ENCODE measurements at places on chromosomes 5 and 9.
A peak's percentile ranks its signal among the peaks of the same experiment; 100 is the strongest.

- no peak for DNase-seq
Observed at GRCh38 chr9:36258996-36259533, 817 bp upstream of the GNE start.

- no peak for DNase-seq
Observed at GRCh38 chr9:106769331-106769730, 93.6 kb upstream of the ZNF462 start.

DNA sequence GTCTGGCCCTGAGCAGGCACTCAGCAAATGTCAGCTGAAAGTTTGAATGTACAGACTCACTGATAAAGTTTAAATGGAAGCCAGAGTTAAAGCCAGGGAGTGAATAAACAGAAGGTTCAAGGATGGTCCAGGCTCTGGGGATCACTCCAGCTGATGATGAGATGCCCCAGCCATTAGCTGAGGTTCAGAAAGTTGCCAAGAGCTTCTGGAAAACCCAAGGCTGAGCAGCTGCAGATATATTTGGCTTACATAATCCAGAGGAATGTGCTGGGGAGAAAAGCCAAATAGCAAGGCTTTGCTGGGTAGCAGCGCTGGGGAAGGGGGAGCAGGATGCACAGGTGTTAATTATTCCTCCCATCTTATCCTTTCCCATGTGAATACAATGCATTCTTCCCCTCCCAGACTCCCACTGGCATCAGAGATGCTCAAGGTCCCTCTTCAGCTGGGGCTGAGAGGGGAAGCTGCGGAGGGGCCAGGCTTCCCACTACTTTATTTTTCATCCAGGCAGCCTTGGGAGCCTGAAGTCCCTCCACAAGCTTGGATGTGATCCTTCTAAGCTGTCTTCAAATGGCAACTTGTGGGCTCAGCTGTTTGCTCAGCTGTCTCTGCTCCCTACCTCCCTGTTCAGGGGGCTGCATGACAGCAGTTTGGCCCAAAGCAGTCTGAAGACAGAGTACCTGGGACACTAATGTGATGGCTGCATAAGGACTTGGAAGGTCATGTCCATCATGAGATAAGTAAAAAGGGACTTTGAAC is 341.2 kb downstream of the TRIM32 start:
- DNase-seq: no peak

GRCh38 chr5:32506201-32506661 is 61.7 kb upstream of the ZFR start:
- no peak for DNase-seq

GRCh38 chr5:119949426-119949999 is 320.2 kb downstream of the FAM170A start:
- no peak for DNase-seq

- no peak for DNase-seq
Observed at GRCh38 chr5:151023047-151023615, 2.7 kb downstream of the GPX3 start.

DNA sequence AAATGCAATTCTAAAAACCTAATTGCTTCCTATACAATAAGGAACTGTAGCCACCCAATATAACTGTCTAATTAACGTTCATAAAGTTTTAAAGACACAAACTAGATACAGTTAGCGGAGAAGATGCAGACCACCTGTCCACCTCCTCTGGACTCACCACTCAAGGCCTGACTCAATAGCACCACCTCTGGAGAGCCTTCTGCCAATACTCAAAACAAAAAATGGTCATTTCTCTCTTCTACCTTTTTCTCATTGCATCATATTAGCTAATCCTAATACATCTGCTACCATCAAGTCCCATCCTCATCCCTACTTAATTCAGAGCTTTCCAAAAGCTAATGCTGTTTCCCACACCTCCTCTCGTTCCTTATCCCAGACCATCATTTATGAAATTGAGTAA is 159.9 kb downstream of the MLLT3 start:
- DNase-seq: no peak

GRCh38 chr5:67104859-67105258 is 91.7 kb downstream of the CD180 start:
- DNase-seq: no peak

DNA sequence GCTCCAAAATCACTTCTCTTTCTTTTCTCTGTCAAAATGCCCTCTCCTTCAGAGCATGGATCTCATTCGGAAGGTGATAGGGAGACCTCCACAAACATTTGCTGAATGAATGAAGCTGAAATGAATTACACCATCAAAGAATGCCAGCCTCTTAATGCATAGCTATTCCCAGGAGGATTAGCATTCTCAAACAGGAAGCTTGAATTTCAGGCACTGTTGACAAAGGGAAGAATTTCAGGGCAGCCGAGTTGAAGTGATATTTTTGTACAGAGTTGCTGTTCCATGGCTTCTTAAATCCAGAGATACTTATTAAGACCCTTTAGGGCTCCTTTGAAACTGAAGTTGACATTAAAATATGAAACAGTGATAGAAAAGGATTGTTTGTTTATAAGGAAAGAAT is 18.8 kb downstream of the HBEGF start:
- no peak for DNase-seq

DNA sequence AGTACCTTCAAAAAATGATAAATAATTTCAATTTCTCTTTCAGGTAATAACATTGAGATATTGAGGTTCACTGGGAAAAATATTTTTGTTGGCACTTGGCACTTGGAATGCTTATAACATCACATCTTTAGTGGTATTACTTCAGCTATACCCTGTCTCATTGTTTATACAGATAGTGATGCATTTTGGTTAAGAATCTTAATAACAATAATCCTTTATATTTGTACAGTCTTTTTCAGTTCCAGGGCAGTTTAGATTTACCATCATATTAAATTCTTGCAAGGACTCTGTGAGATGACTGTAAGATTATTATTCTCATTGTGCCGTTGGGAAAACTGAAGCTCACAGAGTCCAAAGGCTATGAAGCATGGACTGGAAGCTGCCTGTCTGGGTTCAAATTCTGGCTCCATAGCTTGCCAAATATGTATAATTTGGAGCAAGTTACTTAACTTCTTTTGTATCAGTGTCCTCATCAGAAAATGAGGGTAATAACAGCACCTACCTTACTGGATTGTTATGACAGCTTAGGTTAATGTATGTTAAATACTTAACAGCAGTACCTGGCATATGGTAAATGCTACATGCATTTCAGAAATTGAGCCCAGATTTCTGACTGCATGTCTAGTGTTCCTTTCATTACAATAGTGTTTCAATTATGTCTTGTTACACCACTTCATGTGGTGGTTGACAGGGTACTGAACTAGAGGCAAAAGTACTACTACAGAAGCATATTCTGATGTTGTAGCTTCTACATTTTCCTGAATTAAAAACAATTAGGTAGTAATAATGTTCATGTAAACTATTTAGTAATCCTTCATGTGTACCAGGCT is 272.2 kb downstream of the PLK2 start:
- no peak for DNase-seq

- no peak for DNase-seq
Observed at GRCh38 chr5:75828029-75828428, 110.8 kb upstream of the POC5 start.

GRCh38 chr9:123927625-123928532 is 2.0 kb downstream of the DENND1A start:
- DNase-seq: no peak

GRCh38 chr5:82820961-82821845 is 256.0 kb downstream of the TMEM167A start:
- no peak for DNase-seq

DNA sequence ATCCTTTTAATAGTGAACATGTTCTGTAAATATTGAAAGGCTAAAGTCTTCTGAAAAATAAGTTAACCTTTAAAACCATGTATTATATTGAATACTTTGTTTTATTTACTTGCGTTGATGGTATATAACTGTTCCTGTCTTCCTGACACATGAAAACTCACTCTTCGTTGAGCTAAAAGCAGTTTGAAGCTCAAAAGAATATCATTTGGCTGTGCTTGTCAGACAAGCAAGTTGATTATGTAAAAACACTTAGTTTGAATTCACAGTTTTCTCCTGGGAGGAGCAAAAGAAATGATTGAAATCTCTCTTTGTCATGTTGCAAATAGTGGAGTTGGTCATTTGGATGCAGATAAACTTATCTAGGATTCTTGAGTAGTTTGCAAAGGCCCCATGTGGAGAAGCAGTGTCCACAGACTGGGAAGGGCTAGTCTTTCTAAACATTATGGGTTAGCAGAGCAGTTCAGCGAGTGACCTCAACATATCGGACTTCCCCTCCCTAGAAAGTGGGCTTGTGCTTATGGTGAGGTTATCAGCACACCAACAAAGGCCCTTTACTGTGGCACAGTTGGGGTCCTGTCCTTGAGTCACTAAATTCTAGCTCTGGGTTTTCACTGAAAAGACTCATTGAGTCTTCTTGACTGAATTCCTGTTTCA is 290.4 kb downstream of the CSNK1G3 start:
- DNase-seq: no peak

GRCh38 chr9:38346811-38347210 is 45.7 kb upstream of the ALDH1B1 start:
- DNase-seq: no peak

GRCh38 chr9:81113453-81114124 is 575.8 kb downstream of the TLE1 start:
- DNase-seq: no peak

GRCh38 chr5:151153766-151154272 is 3.8 kb downstream of the ANXA6 start:
- DNase-seq: peak; percentile 78

DNA sequence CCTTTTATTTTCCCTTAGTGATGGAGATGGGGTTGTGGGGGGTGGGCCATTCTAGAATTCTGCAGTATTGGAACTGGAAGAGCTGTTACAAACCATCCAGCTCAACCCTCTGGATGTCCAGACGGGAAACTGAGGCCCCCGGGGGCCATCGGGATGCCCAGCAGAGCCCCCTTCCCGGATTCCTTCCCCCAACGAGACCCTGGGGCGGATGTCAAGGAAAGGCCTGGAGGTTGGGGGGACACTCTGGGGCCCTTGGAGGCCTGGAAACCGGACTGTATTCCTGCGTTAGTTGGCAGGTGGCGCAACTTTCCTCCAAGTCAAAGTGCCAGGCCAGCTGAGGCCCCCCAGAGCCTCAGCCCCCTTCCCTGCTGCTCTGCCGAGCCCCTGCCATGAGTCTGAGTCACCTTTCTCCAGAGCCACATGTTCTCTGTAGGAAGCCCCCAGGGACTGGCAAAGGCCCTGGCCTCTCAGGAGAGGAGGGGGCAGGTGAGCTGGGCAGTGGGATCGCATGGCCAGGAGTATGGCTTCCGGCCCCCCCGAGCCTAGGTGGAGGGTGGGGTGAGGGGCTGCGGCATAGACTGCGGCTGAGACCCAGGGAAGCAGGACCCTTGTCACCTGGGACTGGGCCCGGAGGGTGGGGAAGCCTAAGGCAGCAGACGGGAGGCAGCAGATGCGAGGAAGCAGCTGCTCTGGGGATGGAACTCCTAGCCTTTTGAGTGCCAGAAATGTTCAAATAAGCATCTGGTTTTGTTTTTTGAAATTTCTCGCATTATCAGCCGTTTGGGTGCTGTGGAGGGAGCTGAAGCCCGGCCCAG is 17.8 kb upstream of the FIBCD1 start:
- DNase-seq: no peak

- no peak for DNase-seq
Observed at GRCh38 chr5:133337795-133338445, 274.4 kb downstream of the FSTL4 start.

GRCh38 chr5:174895360-174895759 is 171.0 kb downstream of the MSX2 start:
- no peak for DNase-seq

GRCh38 chr9:81607593-81608288 is 81.6 kb downstream of the TLE1 start:
- no peak for DNase-seq

DNA sequence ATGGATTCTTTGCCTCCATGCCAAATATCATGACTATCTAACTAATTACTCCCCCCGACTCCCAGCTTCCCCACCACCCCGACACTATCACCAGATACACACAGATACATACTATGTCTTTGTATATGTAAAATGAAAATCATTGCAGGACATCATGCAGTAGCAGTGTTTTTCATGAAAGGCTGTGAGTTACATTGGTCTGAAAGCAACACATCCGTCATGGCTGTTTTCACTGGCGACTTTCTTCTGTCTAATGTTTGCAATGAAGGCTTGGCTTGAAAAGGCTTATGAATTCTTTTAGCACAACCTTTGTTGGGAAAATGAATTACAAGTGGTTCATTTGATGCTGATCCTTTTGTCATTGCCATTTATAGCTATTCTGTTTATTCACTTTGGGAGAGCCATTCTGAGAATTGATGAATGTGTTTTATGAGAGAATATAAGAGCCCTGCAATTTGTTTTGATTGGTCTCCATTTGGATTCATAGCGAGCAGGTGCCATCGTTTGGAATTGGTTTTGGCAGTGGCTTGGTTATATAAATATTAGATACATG is 103.4 kb downstream of the PIP5K1B start:
- no peak for DNase-seq

- DNase-seq: no peak
Observed at GRCh38 chr9:21817176-21817575, 14.7 kb downstream of the MTAP start.

DNA sequence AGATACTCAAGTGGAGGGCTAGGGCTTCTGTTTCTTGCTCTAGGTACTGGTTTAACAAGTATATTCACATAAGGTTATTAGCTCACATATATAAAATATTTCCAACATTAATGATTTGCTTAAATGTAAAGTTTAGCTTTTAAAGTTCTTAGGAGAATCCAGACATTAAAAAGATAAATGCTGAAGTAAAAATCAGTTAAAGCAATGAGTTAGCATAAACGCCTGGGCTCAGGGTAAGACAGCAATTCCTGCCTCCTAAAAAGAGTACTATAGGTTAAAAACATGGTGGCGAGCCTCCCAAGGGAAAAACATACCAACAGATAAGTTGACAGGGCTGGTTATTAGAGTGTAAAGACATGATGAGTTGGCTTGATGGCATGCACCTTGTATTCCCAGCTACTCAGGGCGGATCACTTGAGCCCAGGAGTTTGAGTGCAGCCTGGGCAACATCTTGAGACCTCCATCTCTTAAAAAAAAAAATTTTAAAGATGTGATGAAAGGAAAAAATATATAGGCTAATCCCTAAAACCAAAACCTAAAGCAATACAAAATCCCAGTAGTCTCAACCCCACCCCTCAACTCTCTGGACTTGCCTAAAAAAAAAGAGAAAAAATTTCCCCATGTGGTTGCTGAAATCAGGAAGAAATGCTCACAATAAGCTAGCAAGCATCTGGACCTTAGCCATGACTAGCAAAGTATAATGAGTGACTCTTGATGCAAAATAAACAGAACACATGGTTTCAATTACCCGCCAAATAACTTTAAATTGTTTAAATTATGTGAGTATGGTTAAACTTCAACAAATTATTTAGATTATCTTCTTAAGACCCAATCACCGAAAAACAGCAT is 3.6 kb downstream of the GOLPH3 start:
- no peak for DNase-seq

All from activated CD4-positive, alpha-beta memory T cell treated with anti-CD3 and anti-CD28 coated beads for 36 hours (primary cell).